NCI-H2081 (cell line): ENCODE measurements at places on chromosomes 16 and 17.

DNA sequence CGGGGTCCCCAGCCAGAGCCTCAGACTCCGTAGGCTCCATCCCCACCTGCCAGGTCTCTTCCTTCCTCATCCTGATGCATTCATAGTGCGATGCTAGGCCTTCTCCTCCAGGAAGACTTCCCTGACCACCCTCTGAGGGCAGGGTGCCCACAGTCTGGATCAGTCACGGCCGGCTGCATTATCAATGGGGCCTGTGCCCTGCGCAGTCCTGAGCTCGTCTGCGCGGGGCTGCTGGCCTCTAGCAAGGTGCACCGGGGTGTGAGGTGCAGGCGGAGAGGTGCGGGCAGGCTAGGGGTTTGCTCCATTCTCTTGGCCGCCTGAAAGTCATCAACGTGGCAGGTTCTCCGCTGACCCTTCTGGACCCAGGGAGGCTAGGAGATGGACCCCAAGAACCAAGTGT, 56.9 kb upstream of the ACSF3 start:
- no peak for DNase-seq

GRCh38 chr16:25941800-25942499, 250.2 kb downstream of the HS3ST4 start:
- no peak for DNase-seq

GRCh38 chr16:693364-693763, 3.2 kb upstream of the WDR24 start:
- no peak for DNase-seq

GRCh38 chr17:1720856-1721386, 3.6 kb upstream of the WDR81 start:
- peak; percentile 6 for DNase-seq

GRCh38 chr17:41962768-41963434, 3.7 kb upstream of the CNP start:
- peak; percentile 80 for DNase-seq

- no peak for DNase-seq
Measured at GRCh38 chr17:888998-889441, 90.6 kb downstream of the NXN start.

GRCh38 chr16:29852654-29853053, 10.4 kb downstream of the CDIPT start:
- no peak for DNase-seq

- no peak for DNase-seq
Measured at GRCh38 chr16:83934684-83934977, 18.4 kb upstream of the OSGIN1 start.

- no peak for DNase-seq
Measured at GRCh38 chr17:41537990-41538389, 9.9 kb upstream of the KRT19 start.

DNA sequence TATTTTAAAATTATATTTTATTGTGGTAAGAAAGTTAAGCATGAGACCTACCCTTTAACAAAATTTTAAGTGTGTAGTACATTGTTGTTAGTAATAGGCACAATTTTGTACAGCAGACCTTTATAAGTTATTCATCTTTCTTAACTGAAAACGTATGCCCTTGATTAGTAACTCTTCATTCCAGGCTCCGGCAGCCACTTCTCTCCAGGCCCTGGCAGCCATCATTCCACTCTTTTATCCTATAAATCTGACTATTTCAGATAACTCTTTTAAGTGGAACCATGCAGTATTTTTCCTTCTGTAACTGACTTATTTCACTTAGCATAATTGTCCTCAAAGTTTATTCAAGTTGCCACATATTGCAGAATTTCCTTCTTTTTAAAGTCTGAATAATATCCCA, 348.2 kb downstream of the CDH11 start:
- DNase-seq: no peak

GRCh38 chr17:28473542-28473941, at the start of gene SLC13A2:
SLC13A2 (plus strand) TSS chr17:28473644; CDS start chr17:28473713, 69 bp downstream.
- DNase-seq: no peak

DNA sequence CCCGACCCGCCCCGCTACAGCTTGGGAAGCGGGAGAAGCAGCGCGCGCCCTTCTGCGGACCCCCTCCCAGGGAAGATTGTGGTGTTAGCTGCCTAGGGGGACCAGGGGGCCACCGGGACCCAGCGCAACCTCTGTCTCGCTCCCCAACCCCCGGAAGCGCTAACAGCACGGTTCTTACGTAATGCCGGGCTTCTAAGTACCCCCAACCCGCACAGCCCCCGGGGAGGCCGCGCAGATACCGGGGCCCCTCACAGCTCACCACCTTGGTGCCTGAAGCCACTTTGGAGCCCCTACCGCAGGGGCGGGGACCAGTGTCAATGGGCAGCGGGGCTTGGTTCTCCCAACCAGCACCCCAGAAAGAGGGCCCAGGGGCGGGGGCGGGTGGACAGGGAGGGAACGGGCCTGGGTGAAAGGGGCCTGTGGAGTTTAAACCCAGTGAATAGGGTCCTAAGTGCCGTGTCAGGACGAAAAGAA, 348 bp downstream of the MPP2 start:
- no peak for DNase-seq

DNA sequence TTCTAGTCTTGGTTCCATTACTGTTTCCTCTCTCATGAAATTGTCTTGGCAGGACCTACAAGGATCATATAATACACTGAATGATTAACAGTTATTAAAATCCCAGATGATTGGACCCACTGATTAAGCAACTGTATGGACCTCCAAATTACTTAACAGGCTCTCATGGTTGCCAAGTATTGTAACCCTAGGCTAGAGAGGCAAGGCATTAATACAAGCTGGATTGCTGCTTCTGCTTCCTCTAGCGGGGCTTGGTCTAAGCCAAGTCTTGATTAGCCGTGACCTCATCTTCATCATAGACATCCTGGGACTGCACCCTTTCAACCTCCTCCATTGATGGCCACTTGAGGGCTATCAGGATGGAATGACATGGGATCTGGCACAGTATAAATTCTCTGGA, 46.9 kb downstream of the SYCE1L start:
- no peak for DNase-seq

- DNase-seq: no peak
Measured at GRCh38 chr16:81148277-81148676, 52.1 kb upstream of the GCSH start.

- DNase-seq: no peak
Measured at GRCh38 chr17:35729405-35729833, 2.0 kb upstream of the RASL10B start.

- DNase-seq: peak; percentile 61
Measured at GRCh38 chr17:74089869-74090464, 113.5 kb upstream of the RPL38 start.
